ELR (cell line): ENCODE measurements at places on chromosomes 5 and 9.

GRCh38 chr9:87677776-87678587 lies 47.9 kb upstream of the CTSL start:
- no peak for DNase-seq

- no peak for DNase-seq
Observed at GRCh38 chr5:67377631-67378030, 181.0 kb upstream of the CD180 start.

DNA sequence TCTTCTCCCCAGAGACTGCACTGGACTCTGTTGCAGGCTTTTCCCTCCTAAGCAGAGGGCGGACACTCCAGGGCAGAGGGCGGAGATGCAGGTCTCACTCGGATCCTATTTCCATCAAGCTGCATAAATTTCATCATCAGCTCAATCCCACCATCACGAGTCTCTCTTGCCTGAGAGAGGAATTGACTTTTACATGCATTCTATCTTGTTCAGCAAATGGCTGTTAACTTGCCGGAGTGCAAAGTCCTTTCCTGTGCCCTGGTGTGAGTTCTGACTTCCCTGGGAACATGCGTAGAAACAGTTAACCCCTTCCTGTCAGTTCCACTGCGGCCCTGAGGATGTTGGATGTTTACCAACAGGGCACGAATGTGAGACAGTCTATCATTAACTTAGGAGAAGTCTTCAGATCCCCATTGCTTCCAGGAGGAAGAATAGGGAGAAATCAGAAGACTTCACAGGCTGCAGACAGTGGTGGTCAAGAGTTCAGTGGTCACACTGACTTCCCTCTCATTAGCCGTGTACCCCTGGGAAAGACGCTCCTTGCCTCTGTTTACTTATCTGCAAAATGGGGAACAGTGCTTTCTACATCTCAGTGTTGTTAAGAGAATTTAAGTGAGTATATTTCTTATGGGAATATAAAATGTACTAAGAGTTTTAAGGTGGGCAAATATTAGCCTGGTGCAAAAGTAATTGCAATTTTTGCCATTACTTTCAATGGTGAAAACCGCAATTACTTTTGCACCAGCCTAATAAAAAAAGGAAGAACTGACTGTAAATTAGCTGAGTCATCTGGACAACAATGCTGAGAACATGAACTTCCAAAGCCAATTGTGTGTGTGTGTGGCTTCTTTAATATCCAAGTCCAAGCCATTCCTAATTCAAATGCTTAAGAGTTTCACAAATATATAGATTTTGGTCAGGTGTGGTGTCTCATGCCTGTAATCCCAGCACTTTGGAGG lies 248.0 kb downstream of the DRD1 start:
- no peak for DNase-seq

DNA sequence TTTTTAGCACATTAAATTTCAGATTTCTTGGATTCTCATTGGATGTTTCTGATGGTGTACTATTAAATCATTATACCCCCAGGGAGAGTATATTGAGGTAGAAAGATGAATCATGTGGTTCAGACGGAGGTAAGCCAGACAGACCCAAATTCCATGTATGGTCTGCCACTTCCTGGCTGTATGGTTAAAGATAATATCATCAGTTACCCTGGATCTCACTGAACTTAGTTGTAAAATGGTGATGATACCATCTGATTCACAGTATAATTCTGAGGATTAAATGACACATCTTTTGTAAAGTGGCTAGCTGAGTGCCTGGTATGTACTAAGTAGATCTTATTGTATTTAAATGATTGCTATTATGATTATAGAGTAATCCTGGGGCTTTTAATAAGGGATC lies 9.3 kb downstream of the SLC27A6 start:
- no peak for DNase-seq

DNA sequence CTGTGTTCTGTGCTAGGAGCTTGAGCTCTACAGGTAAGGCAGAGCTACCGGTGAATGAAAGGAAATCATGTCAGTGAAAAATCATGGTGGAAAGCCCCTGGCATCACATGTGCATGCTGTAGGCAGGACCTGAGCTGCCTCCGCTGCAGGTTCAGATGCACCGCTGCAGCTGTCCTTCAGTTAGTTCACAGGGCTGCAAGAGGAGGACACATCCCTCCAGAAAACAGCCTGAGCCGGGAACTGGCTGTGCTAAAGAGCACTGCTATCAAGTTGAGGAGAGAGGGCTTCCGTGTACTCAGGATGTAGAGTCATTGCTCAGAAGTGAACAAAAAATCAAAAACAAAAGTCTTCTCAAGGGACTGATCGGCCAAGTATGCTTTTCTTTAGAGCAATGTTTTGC lies 138.6 kb downstream of the ERCC6L2 start:
- no peak for DNase-seq

DNA sequence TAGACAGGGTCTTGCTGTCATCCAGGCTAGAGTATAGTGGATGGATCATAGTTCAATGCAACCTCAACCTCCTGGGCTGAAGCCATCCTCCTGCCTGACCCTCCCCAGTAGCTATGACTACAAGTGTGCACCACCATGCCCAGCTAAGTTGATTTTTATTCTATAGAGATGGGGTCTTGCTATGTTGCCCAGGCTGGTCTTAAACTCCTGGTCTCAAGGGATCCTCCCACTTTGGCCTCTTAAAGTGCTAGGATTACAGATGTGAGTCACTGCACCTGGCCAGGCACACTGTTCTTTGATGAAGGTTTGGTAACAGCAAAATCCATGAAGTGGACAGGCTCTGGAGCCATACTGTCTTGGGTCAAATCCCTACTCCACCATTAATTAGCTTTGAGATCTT lies 6.5 kb upstream of the GFRA3 start:
- no peak for DNase-seq

- peak; percentile 14 for DNase-seq
Observed at GRCh38 chr5:133260715-133261114, 208.9 kb downstream of the HSPA4 start.

GRCh38 chr5:153005711-153006110 lies 484.8 kb upstream of the GRIA1 start:
- DNase-seq: no peak

GRCh38 chr5:177116631-177117373 lies 16.8 kb upstream of the NSD1 start:
- DNase-seq: no peak

DNA sequence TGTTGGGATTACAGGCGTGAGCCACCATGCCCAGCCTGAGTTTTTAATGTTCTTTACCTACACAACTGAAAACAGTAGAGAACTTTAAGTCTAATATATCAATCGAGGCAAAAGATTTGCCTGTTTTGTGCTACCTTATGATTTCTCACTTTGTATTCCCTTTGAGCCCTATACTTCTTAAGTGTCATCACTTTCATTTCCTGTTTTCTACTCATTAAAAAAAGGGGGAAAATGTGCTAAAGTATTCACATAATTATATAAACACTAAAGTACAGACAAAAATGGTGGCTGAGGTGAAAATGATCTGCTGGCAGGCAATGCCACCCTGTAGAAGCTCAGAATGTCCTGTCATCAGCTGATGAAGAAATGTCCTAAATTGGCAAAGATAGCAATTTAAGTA lies 23.6 kb downstream of the ATG10 start:
- no peak for DNase-seq

GRCh38 chr5:141716009-141716408 lies 34.0 kb upstream of the ARAP3 start:
- DNase-seq: no peak

DNA sequence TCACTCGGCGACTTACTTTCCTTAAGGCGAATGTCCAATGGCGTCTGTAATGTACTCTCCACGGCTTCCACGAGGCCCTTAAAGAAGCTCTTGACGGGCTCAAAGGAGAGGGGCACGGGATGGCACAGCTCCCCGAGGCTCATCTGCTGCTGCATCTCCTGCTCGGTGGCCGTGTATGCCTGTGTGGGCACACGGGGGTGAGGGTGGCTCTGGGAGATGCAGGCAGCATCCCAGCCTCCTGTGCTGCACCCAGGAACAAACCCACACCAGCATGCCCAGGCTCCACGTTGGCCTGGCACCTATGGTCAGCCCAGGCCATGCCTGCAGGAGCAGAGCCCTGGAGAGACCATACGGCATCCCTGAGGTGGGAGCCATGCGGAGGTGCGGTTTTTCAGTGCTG lies 24.2 kb downstream of the TRIM14 start:
- no peak for DNase-seq

DNA sequence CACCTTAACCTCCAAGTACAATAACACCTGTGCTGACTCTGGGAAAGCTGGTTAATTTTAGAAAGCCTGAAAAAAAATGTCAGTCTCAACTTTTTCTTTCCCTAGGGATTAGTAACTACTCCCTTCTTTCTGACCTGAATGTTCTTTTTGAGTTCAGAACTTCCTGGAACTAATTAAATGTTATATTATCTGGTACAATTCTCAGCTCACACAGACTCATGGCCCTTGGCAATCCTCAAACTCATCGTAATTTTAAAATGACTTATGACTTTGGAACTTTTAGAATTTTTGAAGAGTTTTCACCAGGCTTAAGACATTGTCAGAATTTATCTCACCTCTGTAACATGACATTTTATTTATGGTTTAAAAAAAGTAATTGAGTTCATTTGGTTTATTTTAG lies 315.0 kb downstream of the FER start:
- peak; percentile 6 for DNase-seq
